ENCODE measurements at places on chromosomes 4 and X. TPM values are rescaled to one million over a fixed set of nuclear protein-coding genes. Genes with fewer than 3 reads are reported as not detected.

DNA sequence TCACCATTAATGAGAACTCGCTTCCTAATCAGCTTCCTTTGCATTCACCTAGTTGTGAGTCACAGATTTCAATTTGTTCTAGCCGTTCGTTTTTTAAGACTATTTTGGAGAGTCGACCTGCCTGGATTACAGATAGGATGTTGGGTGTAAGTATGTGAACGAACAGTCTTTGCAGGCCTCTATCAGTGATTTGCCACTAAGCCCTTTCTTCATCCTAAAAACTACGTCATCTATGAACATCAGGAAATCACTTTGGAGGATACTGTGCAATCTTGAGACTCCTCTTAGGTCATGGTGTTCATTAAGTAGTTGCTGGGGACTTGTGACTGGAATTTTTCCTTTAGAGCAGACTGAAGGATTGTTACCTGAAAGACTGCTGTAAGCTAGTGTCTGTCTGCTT, 1.1 kb downstream of the POLA1 start:
- DNase-seq: no peak

- no peak for DNase-seq
These were observed 1328.7 kb downstream of the ADGRL3 start for GRCh38 chr4:62528874-62529273.

- DNase-seq: no peak
These were observed 28.7 kb downstream of the PDLIM5 start for GRCh38 chr4:94480362-94480951.

DNA sequence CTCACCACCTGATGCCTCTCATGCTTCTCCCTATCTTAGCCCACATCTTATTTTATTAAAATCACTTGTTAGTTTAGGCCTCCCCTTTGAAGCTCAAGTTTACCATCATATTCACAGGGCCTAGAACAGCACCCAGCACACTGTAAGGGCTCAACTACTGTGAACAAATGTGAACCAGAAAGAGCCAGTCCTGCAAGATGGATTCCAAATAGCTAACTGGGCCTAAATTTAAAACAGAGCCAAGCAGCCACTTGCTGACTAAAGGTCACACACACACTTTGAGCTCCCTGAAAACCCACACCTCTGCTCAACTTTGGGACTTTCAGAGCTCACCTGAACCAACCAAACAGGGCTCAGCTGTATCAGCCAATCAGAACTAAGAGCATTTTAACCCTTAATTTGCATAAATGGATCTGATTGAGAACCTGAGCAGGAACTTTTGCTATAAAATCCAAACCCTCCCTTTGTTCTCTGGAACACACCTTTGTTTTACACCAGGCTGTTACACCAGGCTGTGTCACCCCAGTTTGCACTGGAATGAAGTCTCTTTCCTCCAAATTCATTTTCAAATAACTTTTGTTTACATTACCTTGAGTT, 62.1 kb upstream of the EXOC1L start:
- DNase-seq: no peak

- DNase-seq: peak; percentile 43
These were observed 71.2 kb downstream of the SLC10A7 start for GRCh38 chr4:146450524-146450923.

- no peak for DNase-seq
These were observed 246.0 kb downstream of the CXXC4 start for GRCh38 chr4:104248726-104249125.

GRCh38 chr4:123405267-123405865, 8.8 kb downstream of the SPRY1 start:
- no peak for DNase-seq

DNA sequence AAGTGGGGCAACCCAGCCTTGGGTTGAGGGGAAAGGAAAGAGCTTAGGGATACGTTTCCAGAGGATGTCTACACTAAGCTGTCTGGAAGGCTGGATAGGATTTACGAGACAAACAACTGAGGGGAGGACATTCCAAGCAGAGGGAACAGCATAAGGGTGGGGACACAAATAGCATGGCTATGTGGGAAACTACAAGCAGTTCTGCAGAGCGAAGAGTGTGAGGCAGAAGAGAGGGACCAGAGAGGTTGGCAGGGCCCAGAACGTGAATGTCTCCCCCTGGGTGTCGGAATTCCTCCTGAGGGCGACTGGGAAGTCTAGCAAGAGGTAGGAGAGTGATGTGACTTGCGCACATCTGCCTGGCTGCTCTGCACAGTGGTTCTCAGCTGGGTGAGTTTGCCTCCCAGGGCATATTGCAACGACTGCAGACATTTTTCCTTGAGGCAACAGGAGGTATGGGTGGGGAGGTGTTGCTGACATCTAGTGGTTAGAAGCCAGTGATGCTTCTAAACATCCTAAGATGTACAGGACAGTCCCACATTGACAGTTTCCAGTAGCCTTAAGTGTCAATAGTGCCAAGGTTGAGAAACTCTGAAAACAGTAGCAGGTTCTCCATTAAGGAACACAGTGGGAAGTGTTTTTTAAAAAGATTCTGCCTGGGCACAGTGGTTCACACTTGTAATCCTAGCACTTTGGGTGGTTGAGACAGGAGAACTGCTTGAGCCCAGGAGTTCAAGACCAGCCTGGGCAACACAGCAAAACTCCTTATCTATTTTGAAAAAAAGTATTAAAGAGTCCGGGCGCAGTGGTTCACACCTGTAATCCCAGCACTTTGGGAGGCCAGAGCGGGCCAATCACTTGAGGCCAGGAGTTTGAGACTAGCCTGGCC, 9.2 kb downstream of the NDUFA1 start:
- DNase-seq: peak; percentile 69

- no peak for DNase-seq
These were observed 458.5 kb downstream of the AFF2 start for GRCh38 chrX:148958901-148959300.

- DNase-seq: peak; percentile 81
These were observed 139.5 kb upstream of the NOCT start for GRCh38 chr4:138875891-138876608.

DNA sequence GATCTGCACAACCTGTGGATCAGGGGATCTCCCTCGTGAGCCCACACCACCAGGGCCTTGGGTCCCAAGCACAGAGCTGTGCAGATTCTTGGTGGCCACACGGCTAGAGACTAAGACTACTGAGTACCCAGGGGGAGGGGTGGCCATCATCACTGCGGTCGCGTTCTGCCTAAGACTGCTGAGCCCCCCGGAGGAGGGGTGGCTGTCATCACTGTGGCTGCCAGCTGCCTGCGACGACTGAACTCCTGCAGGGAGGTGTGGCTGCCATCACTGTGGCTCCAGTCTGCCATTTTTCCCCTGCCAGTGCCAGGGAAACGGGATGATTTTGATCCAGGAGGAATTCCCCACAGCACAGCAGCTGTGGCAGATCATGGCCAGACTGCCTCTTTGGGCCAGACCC, 141.7 kb upstream of the SPANXB1 start:
- no peak for DNase-seq

DNA sequence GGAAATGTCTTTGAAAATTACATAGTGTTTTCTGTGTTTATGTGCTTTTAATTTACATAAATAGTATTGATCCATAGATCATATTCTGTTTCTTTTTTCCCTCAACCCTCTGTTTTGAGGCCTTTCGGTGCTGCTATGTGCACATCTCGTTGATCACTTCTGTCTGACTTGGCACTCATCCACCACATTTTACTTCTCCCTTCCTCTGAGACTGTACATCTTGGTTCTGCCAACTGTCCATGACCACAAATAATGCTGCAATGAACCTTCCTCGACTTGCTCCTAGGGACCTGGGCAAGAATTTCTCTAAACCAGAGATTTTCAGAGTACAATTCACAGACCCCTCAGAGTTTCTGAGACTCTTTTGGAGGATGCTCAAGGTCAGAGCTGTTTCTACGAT, 74.4 kb downstream of the RTL5 start:
- DNase-seq: no peak

GRCh38 chrX:48971249-48972219, at the start of gene KCND1:
Gene KCND1 (minus strand): TSS chrX:48971844. CDS start chrX:48970271, 1,573 bp downstream.
- peak; percentile 22 for DNase-seq

GRCh38 chr4:165351359-165352130, 24.1 kb downstream of the MSMO1 start:
- DNase-seq: no peak

RAB40A gene
- total RNA-seq: 0.43 TPM

GYG2 gene
- total RNA-seq: 3.9 TPM

PDLIM5 gene
- total RNA-seq: 370 TPM

MAP7D3 gene
- 14.5 TPM for total RNA-seq

SCD5 gene
- total RNA-seq: 6.9 TPM

OPHN1 gene
- total RNA-seq: 9.0 TPM

SMR3B gene
- not detected for total RNA-seq

FIP1L1 gene
- 72.5 TPM for total RNA-seq

Measured in fibroblast of villous mesenchyme (primary cell).